ENCODE measurements at places on chromosomes 1 and 21.

DNA sequence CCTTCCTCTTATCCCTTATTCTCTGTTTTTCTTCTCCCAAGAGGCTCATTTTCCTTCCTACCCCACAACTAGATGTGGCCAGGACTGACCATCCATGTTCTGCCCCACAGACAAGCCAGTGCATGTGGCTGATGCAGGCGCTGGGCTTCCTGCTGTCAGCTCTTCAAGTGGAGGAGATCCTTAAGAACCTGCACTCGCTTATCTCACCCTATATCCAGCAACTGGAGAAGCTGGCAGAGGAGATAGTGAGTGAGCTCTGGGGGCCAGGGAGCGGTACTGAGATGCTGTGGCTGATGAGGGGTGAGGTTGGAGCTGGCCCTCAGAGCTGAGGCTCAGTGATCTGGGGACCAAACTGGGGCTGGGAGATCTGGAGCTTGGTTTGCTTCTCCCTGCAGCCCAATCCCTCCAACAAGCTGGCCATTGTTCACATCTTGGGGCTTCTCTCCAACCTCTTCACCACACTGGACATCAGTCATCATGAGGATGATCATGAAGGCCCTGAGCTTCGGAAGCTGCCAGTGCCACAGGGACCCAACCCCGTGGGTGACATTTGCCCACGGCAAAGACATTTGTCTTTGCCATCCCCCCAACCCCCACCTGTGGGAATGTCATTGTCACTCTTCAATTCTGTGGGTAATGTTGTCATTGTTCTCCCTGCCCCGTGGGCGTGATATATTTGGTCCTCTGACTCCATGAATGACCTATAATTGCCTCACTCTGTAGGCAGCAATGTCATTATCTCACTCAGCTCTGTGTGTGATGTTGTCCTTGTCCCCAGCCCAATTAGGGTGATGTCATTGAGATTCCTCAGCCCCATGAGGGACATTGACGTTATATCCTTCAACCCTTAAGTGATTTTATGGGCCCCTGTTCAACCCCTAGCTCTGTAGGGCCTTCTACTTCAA lies 11.2 kb upstream of the DPH2 start:
- no peak for DNase-seq

GRCh38 chr21:34342476-34342875 lies 21.3 kb upstream of the KCNE2 start:
- DNase-seq = no peak

- no peak for DNase-seq
Measured at GRCh38 chr1:160376525-160377131, 9.8 kb downstream of the NHLH1 start.

DNA sequence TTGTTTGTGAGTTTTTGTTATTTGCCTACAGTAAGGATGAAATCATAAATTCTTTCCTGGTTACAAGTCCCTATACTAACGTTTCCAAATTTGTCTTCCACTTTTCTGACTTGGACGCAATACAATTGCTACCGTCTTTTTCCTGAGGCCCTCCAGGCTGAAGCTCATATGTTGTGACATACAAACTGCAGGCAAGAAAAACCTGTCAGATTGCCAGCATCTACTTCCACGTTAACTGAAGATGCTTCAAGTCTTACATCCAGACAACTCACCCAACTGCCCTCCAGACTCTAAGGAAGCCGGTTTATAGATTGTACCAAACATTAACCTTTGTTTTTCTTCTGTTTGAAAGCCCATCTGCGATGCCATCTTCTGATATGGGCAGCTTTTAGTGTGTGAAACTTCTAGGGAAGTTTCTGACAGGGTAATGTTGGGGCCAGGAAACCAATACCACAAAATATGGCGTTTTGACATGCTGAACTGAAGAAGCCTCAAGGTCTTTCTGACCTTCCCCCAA lies 21.4 kb upstream of the RNF11 start:
- DNase-seq = no peak

- DNase-seq = no peak
Measured at GRCh38 chr1:31897526-31898100, 40.6 kb downstream of the PTP4A2 start.

DNA sequence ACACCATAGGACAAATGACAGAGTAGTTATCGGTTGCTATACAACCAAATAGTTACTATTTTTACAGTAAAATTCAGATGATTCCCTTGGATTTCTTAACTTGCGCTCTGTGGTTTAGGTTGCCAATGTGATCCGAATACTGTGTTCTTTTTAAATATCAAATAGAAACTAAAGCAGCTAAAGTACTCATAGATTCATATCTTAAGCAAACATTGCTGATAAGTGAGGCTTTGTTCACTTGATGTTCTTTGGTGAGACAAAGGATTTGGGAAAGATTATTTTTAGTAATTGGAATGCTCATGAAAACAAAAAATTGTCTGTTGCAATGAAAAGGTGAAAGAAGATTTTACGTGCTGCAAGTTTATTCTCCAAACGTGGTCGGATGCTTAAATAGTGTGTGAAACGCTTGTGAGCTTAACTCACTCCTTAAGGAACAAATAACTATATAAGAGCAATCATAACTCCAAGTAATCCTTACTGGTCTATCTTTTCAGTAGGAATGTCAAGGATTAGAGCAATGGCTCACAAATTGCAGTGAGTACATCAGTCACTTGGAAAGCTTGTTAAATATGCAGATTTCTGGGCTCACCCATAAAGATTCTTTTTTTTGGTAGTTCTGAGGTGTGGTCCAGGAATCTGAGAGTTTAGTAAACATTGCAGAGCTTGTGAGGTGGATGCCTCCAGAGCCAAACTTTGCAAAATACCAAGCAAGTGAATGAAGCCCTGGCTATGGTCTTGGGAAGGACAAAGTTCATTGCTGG lies 31.8 kb upstream of the PDC start:
- DNase-seq = no peak

GRCh38 chr21:33008333-33009051 lies 17.2 kb upstream of the OLIG2 start:
- no peak for DNase-seq

DNA sequence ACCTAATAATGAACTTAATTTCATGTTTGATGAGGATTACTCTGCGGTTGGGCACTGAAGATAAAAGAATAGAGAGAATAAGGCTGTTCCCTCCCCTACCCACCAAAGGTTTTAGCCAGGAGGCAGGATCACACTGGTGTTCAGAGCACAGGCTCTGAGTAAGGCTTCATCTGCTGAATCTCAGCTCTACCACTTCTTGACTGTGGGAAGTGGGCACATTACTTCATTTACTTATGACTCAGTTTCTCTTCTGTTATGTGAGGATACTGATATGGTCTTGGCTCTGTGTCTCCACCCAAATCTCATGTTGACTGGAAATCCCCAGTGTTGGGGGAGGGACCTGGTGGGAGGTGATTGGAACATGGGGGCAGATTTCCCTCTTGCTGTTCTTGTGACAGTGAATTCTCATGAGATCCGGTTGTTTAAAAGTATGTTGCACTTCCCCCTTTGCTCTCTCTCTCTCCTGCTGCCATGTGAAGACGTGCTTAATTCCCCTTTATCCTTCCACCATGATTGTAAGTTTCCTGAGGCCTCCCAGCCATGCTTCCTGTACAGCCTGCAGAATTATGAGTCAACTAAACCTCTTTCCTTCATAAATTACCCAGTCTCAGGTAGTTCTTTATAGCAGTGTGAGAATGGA lies 79.7 kb downstream of the SMYD2 start:
- DNase-seq = no peak

- DNase-seq = peak; percentile 50
Measured at GRCh38 chr1:156126043-156126629, 11.6 kb downstream of the LMNA start.

DNA sequence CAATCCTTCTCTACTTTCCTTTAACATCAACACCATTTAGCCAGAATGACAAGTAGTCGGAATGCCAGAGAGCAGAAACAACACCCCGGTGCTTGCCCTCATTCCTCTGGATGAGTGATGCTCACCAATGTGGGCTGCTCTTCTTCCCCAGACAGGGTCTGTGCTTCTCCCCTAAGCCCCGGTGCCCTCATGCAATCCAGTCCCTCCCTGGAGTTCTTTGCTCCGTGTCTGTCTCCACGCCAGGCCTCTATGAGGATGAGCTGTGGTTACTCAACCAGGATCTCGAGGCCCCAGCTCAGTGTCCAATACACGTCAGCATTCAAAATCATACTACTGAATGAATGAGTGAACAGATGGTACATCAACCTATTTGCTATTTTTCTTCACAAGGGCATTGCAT lies 29.7 kb upstream of the PDE9A start:
- DNase-seq = no peak

- no peak for DNase-seq
Measured at GRCh38 chr1:181010789-181011188, 11.9 kb downstream of the STX6 start.

DNA sequence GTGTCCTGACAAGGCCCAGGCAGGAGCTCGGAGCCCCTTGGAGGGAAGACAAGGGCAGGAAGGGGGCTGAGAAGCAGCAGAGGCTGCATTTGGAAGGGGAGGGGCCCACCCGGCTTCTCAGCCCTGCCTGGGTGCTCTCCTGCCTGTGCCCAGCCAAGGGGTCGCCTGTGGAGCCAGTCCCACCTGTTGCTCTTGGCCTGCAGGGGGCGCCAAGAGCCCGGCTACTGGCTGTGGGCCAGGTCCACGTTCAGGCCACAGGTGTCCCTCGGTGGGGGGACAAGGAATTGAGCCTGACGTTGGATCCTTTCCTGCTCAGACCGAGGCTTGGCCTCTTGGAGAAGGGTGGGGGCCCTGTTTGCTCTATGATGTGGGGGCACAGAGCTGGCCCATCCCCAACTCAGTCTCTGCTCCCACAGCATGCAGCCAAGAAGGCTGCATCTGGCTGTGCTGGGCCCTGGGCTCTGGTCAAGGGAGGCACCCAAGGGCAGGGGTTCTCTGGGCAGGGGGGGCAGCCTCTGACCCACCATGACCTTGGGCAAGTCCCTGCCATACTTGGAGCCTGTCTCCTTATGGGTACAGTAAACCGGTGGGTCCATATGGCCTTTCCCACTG lies 10.9 kb downstream of the WNT4 start:
- peak; percentile 60 for DNase-seq

DNA sequence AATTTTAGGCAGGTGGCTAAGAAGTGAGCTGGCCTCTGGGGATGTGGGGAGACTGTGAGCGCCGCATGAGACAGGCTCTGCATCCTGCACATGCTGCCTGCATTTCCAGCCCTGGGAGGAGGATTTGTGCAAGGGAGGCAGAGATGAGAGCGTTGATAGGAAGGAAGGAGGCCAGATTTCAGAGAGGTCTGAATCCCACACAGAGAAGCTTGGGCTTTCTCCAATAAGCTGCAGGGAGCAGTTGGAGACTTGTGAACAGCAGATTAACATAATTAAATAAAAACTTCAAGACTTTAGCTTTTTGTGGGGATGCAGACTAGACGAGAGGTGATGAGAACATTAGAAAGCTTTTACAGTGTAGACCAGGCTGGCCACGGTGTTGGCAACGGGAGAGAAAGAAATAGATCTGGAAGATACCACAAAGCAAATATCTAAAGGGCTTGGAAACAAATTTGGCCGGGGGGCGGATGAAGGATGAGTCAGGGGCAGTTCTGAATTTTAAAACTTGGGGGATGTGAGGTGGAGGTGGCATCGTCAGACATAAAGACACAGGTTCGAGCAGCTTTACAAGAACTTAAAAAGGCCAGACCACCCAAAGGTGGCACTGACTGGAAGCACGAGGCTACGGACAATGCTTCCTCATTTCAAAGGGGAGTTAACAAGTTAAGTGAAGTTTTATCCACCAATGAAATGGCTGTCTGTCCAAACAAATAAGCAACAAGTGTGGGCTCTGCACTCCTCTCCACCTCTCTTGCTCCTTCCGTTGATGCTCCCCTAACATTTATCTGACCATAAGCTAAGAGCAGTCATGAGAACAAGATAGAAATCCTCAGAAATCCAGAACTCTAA lies 57.0 kb downstream of the HIVEP3 start:
- no peak for DNase-seq

DNA sequence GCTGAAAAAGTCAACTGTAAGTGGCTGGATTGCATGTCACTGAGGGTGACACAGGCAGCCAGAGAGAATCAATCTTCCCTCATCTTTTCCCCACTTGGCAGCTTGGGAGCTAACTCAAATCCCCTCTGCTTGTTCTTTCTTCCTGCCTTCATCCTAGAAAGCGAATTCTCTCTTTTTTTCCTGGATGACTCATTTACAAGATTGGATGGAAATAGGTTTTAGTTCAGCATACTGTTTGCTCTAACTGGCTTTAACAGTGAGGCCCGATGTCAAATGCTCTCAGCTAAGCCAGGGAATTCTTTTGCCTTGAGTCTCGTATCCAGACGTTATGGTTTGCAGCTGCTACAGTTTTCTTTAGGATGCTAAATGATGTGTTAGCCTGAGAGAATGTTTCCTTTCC lies 72.7 kb downstream of the HUNK start:
- no peak for DNase-seq

DNA sequence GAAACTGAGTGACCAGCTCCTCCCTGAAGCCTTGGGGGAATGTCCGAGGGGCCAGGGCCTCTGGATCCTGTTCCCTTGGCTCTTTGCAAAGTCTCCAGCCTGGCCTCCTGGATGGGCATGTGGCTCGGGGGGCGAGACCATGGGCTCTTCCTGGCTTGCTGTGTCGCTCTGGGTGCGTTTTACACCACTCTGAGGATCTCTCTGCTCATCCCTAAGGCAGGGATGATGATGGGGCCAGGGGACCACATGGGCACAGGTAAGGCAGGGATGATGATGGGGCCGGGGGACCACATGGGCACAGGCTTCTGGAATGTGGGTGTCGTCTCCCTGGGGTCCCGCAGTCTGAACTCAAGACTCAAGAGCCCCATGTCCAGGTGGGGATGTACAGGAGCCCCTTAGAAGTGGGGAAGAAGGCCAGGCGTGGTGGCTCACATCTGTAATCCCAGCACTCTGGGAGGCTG lies 17.7 kb downstream of the TP73 start:
- no peak for DNase-seq

GRCh38 chr1:59494145-59494833 lies 197.4 kb downstream of the FGGY start:
- DNase-seq = no peak

DNA sequence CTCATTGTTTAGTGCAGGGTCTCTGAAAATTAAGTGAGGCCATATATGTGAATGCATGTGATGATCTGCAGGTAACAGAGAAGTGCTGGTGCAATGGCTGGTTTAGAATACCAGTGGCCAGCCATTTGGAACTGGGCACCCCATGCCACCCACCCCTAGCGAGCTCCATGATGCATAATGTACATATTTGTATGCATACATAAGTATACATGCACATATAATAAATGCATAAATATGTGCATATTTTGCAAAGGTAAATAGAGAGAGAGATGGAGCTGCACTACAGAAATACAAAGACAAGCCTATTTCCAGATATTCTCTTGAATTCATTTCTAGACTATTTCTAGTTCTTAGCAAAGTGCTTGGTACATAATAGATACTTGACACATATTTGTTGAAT lies 68.5 kb upstream of the IGSF21 start:
- DNase-seq = no peak

GRCh38 chr1:247747616-247748015 lies 325 bp downstream of the OR14A2 start:
- no peak for DNase-seq

GRCh38 chr1:44217809-44218410 lies 4.6 kb downstream of the DMAP1 start:
- peak; percentile 75 for DNase-seq

Measured in activated CD8-positive, alpha-beta memory T cell treated with anti-CD3 and anti-CD28 coated beads, Interleukin-2, amount 50 U/mL, for 4 hours (primary cell).